ENCODE measurements at places on chromosomes 2 and 18. TPM values are rescaled to one million over a fixed set of nuclear protein-coding genes. Genes with fewer than 3 reads are reported as not detected.

DNA sequence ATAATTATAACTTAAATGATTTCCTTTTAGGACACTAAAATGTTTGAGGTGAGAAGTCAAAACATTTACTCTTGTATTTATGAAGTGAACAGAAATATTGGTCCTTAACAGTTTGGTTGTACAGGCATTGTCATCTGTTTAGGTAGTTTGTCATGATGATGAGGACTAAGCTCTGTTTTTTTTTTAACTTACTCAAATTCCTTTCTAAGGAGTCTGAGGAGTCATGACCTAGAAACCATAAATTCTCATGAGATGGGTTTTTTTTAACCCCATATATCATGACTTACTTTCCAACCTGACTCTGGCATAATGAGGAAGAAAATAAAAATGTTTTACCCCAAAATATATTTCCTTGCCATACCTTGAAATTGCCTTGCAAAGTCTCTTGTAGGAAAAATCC is 1176.2 kb downstream of the SUCLG1 start:
- no peak overlapping the region for H3K27ac ChIP-seq
- H3K27me3 ChIP-seq: no peaks in the 10 kb centered on the region
- no peak for DNase-seq

The NCKAP5 gene
- 3.9 TPM for total RNA-seq

The CTAGE1 gene
- total RNA-seq: under 0.01 TPM

GRCh38 chr2:4533806-4534205 is 830.4 kb downstream of the DCDC2C start:
- H3K4me1 ChIP-seq: no peaks in the 10 kb centered on the region
- no peak for DNase-seq
- no peaks in the 10 kb centered on the region for H3K27me3 ChIP-seq
- no peaks in the 10 kb centered on the region for H3K36me3 ChIP-seq
- H3K27ac ChIP-seq: no peak overlapping the region

DNA sequence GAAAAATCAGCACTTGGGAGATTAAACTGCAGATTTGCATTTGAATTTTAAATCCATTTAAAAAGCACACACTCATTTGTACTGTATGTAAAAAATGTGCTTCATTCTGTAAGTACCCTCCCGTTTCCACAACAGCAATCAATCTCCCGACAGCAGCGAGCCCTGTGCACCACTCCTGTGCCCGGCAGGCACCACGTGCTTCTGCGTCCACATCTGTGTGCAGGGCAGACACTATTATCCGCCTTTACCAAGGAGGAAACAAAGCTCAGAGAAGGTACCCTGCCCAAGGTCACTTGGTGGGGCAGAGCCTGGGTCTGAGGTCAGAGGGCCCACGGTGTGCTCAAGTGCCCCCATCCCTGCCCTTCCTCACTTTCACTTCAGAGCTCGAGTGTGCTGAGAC is 7.5 kb downstream of the HSBP1L1 start:
- H3K4me1 ChIP-seq: peaks cover 2% of the 10 kb centered on the region
- H3K27ac ChIP-seq: no peak overlapping the region
- no peak for DNase-seq
- no peak overlapping the region for H3K4me3 ChIP-seq

Measured in IMR-90 (cell line).